Stimulated activated CD8-positive, alpha-beta memory T cell treated with anti-CD3 and anti-CD28 coated beads, Interleukin-12 subunit alpha, Interleukin-12 subunit beta, amount 100 ng/mL, for 1 hour (primary cell): ENCODE measurements at places on chromosomes 2 and 18.

DNA sequence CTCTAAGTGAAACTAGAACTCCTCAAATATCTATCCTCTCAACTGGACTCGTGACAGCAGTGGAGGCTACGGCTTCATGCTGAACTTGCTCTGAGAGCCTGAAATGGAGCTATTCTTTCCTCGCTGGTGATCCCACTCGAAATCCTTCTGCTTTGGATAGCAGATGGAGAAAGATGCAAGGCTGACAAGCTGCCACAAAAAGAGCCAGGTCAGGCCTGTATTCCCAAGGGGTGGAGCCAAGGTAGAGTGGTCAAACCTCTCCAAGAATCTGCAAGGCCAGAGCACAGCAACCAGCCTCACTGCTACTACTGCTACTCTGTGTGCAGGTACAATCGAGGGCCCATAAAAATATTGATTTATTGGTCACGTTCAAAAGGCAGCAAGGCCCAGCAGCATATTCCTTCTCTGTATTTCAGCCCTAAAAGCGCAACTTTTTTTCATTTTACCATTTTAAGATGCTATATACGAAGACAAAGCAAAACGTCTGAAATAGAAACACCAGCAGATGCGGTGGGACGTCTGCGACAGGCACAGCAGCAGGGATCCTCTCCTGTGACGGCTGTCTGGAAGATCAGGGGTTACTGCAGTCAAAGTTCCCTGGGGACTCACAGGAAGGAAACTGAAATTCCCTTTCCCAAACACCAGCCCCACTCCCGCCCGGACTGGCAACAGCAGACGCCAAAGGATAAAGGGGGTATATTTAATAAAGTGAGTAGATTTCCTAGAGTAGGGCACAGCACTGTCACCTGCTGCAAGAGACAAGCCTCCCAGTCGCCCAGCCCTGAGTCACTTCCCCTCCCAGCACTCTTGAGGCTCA lies 2.4 kb downstream of the SPRED2 start:
- DNase-seq = no peak

DNA sequence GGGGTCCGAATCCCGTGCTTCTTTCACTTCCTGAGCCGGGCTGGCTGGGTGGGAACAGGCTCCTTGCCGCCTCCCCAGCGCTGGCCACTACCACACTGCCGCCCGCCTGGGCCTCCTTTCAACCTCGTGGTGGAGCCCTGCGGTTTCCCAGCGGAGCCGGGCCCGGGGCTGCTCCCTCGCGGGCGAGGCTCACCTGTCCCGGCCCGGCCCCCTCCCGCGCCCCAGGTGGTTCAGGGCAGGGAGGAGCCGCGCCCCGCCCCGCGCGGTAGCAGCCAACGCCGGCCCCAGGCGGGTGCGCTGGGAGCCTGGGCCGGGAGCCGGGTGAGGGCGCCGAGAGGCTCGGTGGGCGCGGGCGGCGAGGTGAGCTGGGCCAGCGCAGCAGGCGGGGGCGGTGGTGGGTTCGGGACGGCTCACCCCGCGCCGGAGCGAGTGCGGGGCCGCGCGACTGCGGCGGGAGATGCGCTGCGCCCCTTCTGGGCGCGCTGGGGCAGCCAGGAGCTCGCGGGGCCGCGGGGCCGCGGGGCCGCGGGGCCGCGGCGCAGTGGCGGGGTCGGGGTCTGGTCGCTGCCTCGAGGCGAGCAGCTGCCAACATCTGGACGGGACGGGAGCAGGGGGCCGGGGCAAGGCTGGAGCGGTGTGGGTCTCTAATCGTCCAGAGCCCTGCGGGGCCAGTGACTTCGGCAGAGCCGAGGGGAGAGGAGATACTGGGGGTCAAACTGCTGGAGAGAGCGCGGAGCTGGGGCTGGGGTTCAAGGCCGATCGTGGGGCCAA lies at the start of gene LYPD6B:
LYPD6B (plus strand) TSS at position 258 of the 771 bp plus-strand sequence. CDS start 92,250 bp downstream, outside the sequence.
- DNase-seq = no peak

- DNase-seq = no peak
Measured at GRCh38 chr18:26642440-26643348, 94.3 kb upstream of the KCTD1 start.

GRCh38 chr2:140994856-140995255 lies 1136.0 kb downstream of the LRP1B start:
- no peak for DNase-seq

DNA sequence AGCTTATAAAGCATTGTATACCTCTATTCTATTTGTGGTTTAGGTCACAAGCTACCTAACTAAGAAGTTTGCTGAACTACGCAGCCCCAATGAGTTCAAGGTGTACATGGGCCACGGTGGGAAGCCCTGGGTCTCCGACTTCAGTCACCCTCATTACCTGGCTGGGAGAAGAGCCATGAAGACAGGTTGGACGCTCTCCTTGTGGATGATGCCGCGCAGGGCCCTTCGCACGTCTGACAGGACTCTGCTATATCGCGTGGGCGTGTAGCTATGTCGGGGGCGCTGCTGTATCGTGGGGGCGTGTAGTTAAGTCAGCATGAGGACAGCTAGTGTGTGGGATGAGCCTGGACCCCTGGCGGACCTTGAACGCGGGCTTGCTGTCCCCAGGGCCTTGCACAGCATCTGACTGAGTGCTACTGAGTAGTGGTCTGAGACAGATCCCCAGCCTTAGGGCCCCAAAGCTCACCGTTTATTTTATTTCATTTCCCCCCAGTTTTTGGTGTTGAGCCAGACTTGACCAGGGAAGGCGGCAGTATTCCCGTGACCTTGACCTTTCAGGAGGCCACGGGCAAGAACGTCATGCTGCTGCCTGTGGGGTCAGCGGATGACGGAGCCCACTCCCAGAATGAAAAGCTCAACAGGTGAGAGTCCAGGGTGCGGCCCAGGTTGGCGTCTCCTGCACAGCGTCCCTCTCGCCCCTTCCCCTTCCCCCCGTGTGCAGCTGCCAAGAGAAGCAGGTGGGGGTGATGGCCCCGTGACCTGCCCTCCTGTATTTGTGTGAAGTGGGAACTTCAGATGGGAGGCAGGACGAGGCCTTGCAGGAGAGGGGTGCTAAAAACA lies 15.6 kb upstream of the CNDP1 start:
- DNase-seq = no peak

- DNase-seq = peak; percentile 1
Measured at GRCh38 chr2:53787614-53788289, 908 bp downstream of the ERLEC1 start.

GRCh38 chr2:37625156-37625555 lies 46.3 kb downstream of the CDC42EP3 start:
- no peak for DNase-seq

GRCh38 chr2:64753399-64753798 lies 99.7 kb upstream of the SERTAD2 start:
- no peak for DNase-seq

DNA sequence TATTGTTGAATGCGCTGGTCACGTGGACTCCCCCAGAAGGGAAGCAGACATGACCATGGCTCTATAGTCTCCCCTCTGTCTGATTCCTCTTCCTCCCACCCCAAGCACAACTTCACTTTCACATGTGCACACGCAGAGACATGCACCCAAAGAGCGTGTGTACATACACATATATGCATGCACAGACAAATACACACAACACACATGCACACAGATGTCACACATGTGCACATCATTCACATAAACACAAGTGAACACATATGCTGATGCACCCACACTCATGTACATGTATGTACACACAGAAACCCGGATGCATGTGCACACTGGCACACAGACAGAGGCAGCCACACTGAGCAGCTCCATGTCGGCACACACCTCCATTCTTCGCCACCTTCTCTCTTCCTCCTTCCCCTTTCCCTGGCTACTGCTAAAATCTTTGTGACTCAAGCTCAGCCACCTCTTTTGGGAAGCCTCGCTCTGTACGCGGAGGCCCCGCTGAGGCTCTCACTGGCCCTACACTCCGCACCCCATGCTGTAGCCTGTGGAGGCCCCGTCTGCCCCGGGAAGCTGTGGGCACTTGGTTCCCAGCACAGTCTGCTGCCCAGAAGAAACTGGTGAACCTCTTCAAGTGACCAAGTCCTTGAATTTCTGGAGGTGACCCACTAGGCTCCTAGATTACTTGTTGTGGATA lies 101.6 kb upstream of the TEX51 start:
- no peak for DNase-seq
